ENCODE measurements at places on chromosomes 3 and 15.

DNA sequence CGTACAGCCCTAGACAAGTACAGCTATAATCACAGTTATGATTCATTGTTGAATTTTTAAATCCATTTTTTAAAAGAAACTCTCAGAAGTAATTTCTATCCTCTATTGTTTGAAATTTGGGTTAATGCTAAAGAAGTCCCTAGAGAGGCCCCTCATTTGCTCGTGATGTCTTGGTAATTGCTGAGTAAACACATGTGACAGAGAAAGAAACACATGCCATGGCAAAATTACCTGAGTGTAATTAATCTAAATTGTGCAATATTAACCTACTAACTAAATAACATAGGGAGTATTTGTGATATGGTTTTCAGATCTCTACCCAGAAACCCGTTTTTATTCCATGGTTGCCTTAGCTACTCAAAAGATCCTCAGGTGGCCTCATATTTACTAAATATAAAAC, 10.8 kb downstream of the NEK10 start:
- no peak for DNase-seq

GRCh38 chr3:29317659-29318173, 36.8 kb downstream of the RBMS3 start:
- no peak for DNase-seq

DNA sequence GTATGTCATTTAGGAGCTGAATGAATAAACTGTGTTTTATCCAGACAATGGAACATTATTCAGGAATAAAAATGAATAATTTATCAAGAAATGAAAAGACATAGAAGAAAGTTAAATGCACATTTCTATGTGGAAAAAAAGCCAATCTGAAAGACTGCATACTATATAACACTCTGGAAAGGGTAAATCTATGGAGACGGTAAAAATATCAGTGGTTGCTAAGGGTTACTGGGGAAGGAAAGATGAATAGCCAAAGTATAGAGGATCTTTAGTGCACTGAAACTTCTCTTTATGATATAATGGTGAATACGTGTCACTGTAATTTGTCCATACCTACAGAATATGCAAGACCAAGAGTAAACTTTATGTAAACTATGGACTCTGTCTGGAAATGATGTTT, 46.0 kb upstream of the PEX5L start:
- no peak for DNase-seq

- no peak for DNase-seq
Measured at GRCh38 chr3:72872183-72872582, 15.7 kb upstream of the GXYLT2 start.

DNA sequence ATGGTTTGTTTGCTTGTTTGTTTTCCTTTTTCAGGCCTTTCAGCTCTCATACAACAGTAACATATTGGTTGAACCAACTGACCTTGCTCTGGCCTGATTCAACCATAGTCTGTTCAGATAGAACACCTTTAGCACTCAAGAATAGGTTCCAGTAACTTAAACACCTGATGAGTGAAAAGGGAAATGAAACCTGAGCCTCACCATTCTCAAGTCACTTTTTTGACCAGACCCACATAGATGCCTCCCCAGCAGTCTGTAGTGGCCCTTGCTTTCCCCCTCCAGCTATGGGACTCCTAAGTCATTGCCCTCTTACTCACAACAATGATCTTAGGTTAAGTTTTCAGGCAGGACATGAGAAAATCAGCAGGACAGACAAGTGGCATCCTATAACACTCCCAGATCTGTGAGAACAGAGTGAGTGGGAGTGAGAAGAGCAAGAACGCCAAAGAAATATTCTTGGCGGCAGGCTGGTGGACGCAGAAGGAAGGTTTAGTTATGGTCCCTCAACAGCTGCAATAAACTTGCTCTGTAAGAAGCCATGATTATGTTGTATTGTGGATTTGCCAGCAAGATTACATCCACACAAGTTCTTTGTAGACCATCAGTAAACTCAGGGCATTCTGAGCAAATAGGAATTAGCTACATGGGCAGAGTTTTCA, 367.5 kb downstream of the MECOM start:
- DNase-seq = no peak

- peak; percentile 21 for DNase-seq
Measured at GRCh38 chr3:4351164-4351855, 48.1 kb downstream of the SETMAR start.

- no peak for DNase-seq
Measured at GRCh38 chr3:8903191-8903590, 60.1 kb downstream of the RAD18 start.

GRCh38 chr3:16388850-16389441, 123.9 kb downstream of the OXNAD1 start:
- DNase-seq = no peak

GRCh38 chr15:74504836-74505235, 36.2 kb upstream of the ARID3B start:
- no peak for DNase-seq

DNA sequence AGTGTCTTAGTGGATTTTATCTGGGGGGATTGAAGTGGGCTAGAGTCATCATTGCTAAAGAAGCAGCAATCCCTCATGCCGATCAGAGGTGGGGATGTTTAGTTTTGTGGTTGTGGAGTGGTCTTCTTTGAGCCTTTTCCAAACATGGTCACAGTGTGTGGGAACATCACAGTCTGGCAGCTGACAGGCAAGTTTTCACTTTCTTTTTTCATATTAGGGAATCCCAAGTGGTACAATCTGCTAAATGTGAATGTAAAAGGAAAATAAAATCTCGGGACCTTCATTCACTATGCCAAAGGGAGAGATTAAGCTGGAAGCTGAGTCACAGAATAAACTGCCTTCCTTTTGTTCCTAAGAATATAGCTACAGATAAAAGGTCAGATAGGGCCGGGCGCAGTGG, 10.4 kb upstream of the CX3CR1 start:
- no peak for DNase-seq

DNA sequence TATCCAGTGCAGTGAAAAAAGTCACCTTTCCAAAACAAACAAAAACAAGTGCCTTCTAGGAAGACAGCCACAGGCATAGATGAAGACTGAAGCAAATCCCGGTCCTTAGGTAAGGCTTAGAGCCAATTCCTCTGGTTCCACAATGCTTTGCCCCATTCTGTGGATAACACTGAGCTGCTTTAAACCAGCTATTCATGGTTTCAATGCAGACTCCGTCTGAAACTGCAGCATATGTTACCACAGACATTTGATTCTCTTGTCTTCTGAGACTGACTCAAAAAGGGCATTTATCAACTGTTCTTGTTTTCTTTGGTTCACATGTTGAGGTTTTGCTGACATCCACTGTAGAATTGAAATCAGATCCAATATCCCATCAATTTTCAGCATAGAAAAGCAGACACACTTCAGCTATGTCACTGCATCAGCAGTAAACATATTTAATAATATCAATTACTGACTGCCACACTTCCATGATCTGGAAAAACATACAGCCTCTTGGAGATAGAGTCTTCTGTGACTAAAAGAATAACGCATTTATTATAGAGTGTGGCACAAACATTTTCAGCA, 659.3 kb downstream of the ROBO2 start:
- no peak for DNase-seq

DNA sequence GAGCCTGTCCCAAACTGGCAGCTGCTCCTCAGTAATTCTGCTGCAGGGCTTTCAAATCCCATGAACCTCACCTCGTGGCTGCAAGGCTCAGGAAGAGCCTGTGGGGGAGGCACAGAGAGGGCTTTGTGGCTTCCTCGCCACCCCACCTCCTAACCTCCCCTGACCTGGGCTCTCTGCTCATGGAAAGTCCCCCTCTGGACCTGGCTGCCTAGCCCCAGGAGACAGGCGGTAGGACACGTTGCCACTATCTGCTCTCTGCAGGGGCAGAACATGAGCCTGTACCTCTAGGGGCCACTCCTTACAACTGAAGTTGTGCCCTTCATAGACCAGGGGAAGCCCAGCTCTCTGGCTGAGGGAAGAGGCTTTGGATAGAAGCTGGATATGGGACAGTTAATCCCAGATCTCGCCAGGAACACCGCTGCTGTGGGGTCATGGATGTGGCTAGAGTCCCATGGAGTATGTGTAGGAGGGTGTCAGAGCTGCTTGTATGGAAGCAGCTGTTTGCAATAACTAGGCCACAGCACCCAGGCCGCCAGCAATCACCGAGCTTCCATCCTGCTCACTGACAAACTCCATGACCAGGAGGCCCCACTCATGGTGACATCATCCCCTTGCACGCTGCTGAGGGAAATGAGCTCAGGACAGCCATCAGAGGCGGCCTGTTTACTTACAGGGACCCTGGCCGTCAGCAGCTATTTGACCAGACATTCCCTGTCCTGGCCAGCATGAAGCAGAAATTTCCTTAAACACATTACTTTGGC, 34.0 kb upstream of the CILP start:
- no peak for DNase-seq

- no peak for DNase-seq
Measured at GRCh38 chr15:77944002-77944867, 133.3 kb downstream of the TBC1D2B start.

- no peak for DNase-seq
Measured at GRCh38 chr3:31232055-31233025, 300.4 kb upstream of the STT3B start.

DNA sequence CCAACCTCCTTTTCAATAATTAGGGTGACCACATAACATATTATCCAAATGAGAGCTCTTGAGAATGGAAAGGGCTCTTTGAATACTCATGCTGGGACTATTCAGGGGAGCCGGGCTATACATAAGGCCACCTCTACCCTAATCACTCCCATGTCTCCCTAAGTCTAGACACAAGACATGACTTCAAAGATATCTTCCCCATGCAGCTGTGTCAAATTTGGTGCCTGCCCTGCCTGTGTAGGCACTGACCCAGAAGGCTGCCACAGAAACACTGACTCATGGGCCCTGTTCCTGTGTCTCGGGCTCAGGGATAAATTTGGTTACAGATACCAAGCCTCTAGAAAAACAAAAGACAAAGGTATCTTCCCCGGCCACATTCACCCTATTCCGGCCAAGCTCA, 70.3 kb downstream of the MYLK start:
- no peak for DNase-seq

DNA sequence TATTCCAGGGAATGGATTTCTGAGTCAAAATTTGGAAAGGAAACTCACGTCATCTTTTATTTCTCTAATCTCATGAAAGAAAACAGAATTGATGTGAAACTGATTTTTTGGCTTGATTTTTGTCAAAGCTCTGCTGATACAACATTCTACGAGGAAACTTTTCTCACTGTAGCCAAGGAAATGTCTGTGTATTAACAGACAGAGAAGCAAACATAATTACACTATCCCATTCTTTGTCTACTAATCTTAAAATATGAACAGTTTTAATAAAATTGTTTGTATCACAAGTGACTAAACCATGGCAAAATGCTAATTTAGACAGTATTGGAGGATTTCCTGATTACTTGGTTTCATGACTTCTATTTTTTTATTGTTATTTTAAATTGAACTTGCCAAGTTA, 1437.0 kb downstream of the OTOL1 start:
- DNase-seq = no peak

DNA sequence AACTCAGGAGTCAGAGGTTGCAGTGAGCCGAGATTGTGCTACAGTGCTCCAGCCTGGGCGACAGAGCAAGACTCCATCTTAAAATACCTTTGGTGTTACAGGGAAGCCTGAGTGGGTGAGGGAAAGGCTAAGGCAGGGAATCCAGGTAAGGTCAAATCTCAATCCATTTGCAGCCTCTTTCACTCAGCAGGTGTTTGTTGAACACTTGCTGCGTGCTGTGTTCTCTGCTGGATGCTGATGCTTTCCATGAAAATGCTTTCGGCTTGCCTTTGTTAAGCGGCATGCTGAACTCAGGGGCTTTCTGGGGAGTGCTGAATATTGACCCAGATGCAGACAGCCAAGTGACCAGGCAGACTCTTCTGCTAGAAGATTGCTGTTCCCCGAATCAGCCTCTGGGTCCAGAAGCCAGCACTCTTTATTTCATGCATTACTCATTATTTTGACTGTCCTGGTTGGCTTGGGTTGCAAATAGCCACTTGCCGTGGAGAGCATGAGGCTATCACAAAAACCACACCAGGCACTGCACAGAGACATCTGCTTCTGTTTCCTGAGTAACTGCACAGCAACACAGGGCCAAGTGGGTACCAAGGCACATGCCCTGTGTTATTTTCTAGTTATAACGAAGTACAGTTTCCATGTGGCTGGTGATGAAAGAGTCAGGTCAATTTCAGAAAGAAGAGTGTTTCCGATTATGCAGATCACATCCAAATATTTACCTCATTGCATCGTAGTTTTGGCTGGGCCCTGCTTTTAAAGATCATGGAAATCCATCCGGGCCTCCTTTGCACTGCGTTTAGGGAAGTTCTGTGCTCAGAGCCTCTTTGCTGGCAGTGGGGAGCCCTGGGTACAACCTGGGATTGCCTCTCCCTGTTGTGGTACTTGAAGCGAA, 88.6 kb downstream of the THSD4 start:
- no peak for DNase-seq
